GDM1 (cell line): ENCODE measurements at places on chromosomes 5 and 9.

DNA sequence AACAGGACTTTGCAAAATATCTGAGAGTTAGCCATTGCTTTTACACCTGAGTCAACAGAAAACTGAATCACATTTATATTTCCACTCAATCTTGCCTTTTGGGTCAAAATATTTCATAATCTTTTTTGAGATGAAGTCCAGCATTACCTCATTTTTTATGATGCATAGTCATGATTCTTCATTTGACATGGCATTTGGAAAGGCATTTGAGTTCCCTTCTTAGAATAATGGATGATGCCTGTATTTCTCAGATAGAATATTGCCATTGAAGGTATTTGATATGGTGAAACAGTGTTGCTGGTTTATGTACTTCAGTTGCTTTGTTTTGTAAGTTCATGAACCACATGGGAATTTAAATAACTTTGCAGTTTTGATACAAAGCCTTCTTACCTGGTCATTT lies 180.4 kb downstream of the PRR16 start:
- DNase-seq = no peak

DNA sequence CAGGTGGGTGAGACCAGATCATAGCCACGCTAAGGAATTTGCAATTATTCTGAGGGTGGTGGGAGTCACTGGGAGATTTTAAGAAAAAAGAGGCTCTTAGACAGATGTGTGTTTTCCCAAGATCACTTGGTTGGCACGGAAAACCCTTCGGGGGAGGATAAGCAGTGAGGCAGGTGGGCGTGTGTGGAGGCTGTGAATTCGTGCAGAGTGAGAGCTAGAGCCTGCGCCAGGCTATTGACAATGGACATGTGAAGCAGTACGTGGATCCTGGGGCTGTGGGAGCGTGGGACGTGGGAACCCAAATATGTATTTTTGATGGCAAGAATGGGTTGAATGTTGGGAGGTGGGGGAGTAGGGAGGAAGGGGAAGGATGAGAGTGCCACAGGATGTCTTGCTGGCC lies 19.4 kb downstream of the MVB12B start:
- no peak for DNase-seq

- DNase-seq = no peak
These were observed 92.1 kb upstream of the IL12B start for GRCh38 chr5:159422361-159422760.

DNA sequence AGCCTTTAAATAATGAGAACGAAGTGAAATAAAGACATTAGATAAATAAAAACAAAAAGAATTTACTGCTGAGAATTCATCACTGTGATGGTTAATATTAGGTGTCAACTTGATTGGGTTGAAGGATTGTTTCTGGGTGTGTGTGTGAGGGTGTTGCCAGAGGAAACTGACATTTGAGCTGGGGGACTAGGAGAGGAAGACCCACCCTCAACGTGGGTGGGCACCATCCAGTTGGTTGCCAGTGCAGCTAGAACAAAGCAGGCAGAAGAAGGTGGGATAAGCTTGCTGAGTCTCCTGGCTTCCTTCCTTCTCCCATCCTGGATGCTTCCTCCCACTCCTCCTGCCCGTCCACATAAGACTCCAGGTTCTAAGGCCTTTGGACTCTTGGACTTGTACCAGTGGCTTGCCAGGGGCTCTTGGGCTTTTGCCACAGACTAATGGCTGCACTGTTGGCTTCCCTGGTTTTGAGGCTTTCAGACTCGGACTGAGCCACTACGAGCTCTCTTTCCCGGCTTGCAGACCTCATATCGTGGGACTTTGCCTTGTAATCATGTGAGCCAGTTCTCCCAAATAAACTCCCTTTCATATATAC lies 43.7 kb upstream of the ABL1 start:
- no peak for DNase-seq

GRCh38 chr9:10079284-10079964 lies 533.4 kb downstream of the PTPRD start:
- no peak for DNase-seq

DNA sequence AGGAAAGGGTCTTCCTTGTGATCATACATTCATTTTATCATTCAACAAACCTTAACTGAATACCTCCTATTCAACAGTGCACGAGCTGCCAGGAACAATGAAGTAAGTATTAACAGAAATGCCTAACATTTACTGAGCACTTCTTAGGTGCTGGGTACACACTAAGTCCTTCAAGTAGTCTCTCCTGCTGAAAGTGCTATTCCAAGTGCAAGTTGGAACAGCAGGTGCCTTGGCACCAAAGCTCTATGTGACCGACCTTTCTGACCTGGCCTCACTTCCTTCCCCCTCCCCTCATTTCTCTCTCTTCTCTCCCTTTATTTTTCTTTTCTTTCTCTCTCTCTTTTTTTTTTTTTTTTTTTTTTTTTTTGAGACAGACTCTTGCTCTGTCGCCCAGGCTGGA lies 94.5 kb downstream of the GRIA1 start:
- DNase-seq = no peak
